ENCODE measurements at places on chromosomes 7 and 10. TPM values are rescaled to one million over a fixed set of nuclear protein-coding genes. Genes with fewer than 3 reads are reported as not detected.
A peak's percentile ranks its signal among the peaks of the same experiment; 100 is the strongest.

DNA sequence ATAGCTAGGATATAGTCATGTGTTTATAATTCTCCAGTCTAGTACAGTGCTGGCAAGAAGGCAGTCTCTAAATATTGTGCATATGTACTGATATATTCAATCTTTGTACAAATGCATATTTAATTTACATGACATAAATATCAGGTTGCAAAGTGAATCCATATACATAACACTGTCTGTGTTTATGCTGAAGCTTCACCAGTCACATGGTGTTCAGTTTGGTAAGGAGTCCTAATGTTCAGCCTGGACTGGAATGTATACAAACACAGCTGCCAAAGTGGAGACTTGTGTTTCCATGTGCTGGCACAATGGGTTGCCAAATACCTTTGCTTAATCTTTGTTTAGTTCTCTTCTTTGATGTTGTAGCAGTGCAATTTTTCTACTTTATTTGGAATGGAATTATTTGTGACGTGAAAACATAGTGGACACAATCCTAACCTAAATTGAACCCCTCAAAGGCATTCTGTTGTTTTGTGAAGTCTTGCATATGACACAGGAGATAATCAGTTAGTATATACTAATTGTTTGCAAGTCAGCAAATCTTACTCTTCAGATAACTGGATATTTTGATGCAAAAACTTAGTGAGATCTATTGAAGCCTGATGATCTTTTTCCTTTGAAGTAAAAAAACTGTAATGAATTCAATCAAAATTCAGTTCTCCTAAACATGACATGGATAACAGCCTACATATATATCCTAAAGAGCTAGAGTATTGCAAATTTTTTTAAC lies 17.3 kb upstream of the ARL4A start:
- no peak overlapping the region for H3K4me3 ChIP-seq
- H3K27me3 ChIP-seq: no peaks in the 10 kb centered on the region

GRCh38 chr7:1511444-1512422 lies 7.5 kb upstream of the INTS1 start:
- no peaks in the 10 kb centered on the region for H3K4me1 ChIP-seq
- H3K27me3 ChIP-seq: no peaks in the 10 kb centered on the region
- no peak overlapping the region for H3K27ac ChIP-seq
- no peak overlapping the region for H3K4me3 ChIP-seq
- no peaks in the 10 kb centered on the region for H3K36me3 ChIP-seq

DNA sequence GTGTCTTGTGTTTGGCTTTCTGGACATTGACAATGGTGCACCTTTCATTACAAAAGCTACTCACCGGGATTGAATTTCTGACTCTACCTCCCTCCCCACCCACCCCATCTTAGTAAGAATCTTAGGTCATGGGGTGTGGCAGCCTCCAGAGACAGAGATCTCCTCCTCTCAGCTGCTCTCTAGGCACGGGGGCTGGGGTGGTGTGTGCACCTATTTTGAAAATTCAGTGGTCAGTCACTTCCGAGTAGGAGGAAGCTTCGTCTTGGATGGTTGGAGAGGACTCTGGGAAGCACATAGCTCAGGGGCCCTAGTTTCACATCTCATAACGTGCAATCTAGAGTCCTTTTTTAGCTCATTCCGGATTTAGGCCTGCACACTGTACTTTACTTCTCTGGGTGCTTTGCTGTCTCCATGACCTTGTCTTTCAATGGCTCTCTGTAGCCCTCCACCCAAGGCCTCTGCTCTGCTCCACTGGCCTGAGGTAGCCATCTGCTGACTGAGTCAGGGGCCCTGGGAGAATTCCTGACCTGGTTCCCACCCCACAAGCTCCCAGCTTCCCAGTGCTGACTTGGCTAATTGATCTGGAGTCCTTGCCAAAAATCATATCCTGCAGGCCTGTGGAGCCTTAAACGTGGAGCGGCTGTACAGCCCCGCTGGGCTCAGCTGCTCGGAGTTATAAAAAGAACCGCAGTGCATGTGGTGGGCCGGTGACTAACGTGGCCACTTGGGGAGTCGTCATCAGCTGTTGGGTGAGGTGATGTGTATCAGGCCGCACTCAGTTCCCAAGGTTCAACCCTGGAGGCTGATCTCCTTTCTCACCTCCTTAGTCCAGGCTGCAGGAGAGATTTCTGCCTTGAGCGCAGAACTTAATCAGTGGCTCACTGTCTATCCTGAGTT lies 19.3 kb upstream of the ADAMTS14 start:
- no peak for DNase-seq
- no peaks in the 10 kb centered on the region for H3K27me3 ChIP-seq
- H3K36me3 ChIP-seq: no peaks in the 10 kb centered on the region
- H3K27ac ChIP-seq: no peak overlapping the region
- no peaks in the 10 kb centered on the region for H3K4me1 ChIP-seq
- H3K4me3 ChIP-seq: no peak overlapping the region

GRCh38 chr10:84308481-84309304 lies 19.7 kb upstream of the CCSER2 start:
- H3K4me1 ChIP-seq: no peaks in the 10 kb centered on the region
- no peaks in the 10 kb centered on the region for H3K36me3 ChIP-seq
- no peaks in the 10 kb centered on the region for H3K27me3 ChIP-seq
- no peak overlapping the region for H3K4me3 ChIP-seq
- no peak for DNase-seq
- no peak overlapping the region for H3K27ac ChIP-seq

DNA sequence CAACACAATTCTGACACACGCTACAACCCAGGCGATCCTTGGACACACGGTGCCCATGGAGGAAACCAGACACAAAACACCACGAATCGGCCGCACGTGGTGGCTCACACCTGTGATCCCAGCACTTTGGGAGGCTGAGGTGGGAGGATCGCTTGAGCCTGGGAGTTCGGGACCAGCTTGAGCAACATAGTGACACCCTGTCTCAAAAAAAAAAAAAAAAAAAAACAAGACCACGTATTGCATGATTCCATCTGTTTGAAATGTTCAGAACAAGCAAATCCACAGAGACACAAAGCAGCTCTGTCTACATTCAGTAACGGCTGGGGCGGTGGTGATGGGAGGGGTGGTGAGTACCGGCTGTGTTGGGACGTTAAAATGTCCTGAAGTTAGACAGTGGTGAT lies 25.2 kb downstream of the ADAP1 start:
- no peak overlapping the region for H3K27ac ChIP-seq
- peak; percentile 41 for DNase-seq
- no peaks in the 10 kb centered on the region for H3K36me3 ChIP-seq
- no peaks in the 10 kb centered on the region for H3K4me1 ChIP-seq
- no peaks in the 10 kb centered on the region for H3K27me3 ChIP-seq
- no peak overlapping the region for H3K4me3 ChIP-seq

DNA sequence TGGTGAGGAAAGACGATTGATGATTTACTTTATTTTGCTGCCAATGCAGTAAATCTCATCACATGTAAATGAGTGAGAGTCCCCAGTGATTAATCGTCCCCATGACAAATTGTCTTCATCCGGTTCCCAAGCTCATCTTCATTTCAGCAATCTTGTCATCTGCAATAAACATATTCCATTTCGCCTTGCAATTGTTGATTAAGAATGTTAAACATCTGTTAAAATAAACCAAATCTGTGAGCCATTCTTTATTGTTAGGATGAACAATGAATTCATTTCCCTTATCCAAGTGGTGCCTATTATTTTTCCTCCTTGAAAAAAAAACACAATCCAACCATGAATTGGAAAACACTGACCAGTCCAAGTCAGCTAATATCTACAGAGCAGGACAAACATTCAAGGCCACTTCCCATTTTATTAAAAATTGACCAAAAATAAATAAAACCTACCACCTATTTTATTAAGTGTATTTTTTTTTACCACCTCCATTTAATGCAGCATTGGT lies 36.5 kb downstream of the NPS start:
- no peak overlapping the region for H3K27ac ChIP-seq
- no peak overlapping the region for H3K4me3 ChIP-seq
- no peaks in the 10 kb centered on the region for H3K36me3 ChIP-seq
- no peaks in the 10 kb centered on the region for H3K4me1 ChIP-seq
- no peak for DNase-seq

- H3K27ac ChIP-seq: no peak overlapping the region
- H3K36me3 ChIP-seq: no peaks in the 10 kb centered on the region
- DNase-seq: no peak
- no peaks in the 10 kb centered on the region for H3K27me3 ChIP-seq
Observed at GRCh38 chr10:21311426-21311825, 214.1 kb downstream of the SKIDA1 start.

DNA sequence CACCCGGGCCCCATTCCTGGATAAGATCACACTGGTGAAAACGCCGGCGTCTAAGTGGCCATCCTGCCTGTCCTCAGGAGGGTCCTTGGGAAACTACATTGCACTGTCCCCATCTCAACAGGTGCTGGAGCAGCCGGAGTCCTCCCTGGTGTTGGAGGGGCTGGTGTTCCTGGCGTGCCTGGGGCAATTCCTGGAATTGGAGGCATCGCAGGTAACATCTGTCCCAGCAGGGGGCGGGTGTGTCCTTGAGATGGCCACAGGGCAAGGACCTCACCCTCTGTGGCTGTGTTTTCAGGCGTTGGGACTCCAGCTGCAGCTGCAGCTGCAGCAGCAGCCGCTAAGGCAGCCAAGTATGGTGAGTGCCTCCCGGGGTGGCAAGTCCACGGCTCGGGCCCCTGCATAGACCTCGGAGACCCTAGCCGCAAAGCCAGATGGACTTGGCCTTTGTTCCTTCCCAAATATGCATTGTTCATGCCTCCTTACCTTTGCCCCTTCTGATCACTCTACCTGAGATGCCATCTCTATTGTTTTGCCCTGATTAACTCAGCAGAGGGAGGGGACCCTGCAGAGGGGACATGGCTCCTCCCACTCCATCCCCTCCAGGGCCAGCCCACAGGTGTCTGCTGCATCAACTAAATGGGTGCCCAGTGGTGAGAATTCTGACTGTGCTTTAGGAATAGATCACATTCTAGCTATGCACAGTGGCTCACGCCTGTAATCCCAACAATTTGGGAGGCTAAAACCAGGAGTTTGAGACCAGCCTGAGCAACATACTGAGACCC lies 23.8 kb downstream of the ELN start:
- no peaks in the 10 kb centered on the region for H3K4me1 ChIP-seq
- H3K27ac ChIP-seq: no peak overlapping the region
- H3K27me3 ChIP-seq: no peaks in the 10 kb centered on the region
- no peak overlapping the region for H3K4me3 ChIP-seq

- H3K27ac ChIP-seq: no peak overlapping the region
- no peaks in the 10 kb centered on the region for H3K36me3 ChIP-seq
- H3K4me3 ChIP-seq: no peak overlapping the region
Observed at GRCh38 chr7:34973400-34973760, 63.9 kb downstream of the DPY19L1 start.

DNA sequence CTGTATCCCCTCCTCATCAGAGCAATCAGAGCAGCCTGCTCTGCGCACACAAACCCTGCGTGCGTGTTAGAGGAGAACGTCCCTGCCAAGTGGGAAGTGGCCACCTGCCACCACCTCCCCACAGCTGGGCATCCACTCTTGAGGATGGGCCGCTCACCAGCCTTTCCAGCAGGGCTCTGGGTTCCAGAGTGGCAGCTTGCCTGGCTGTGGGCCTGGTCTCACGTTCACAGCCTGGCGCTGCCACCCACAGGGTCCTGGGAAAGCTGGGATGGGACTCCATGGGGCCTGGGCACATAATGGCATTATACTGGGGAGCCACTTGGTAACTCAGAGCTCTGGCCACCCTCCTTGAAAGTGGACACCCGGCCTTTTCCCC lies 151.1 kb upstream of the PPP2R2D start:
- H3K27me3 ChIP-seq: no peaks in the 10 kb centered on the region
- H3K4me1 ChIP-seq: no peaks in the 10 kb centered on the region
- DNase-seq: peak; percentile 32
- H3K27ac ChIP-seq: no peak overlapping the region
- H3K36me3 ChIP-seq: no peaks in the 10 kb centered on the region
- no peak overlapping the region for H3K4me3 ChIP-seq

DNA sequence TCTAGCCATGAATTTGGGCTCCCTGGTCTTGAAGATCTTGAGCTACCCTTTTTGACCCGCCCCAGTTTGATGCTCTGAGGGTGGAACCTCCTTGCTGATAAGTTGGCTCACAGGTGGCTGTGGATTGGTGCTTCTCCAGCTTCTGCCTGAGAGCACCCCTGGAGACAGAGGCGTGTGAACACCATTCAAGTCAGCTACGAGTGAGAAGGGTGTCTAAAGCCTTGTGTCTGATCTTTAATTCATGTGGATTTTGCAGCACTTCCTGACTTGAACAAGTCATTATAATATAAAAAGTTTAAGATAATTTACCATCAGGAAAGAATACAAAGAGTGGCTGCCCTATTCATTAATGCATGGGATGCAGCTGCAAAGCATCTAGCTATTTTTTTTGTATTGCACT lies 37.7 kb upstream of the GOLGA7B start:
- no peaks in the 10 kb centered on the region for H3K36me3 ChIP-seq
- no peak overlapping the region for H3K4me3 ChIP-seq
- DNase-seq: no peak
- H3K4me1 ChIP-seq: no peaks in the 10 kb centered on the region

GRCh38 chr7:96887426-96887825 lies 117.9 kb upstream of the DLX6 start:
- no peak overlapping the region for H3K4me3 ChIP-seq
- no peaks in the 10 kb centered on the region for H3K4me1 ChIP-seq
- H3K36me3 ChIP-seq: no peaks in the 10 kb centered on the region
- no peak overlapping the region for H3K27ac ChIP-seq
- DNase-seq: no peak

DNA sequence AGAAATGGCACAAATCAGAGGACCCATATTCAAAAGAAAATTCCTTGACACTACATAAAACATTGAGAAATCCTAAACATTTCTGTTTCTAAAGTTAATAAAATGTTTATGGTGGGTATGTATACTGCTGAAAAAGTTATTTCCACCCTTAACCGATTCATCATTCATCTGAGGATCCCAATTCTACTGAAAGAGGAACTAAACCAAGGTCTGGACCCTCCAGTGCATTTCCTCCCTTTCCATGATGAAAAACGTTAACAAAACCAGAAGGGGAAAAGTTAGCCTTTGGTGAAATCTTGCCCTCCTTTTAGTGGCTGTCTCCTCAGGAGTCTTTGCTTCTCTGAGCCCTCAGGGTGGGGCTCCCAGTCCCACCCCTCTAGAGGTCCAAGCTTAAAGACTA lies 144.5 kb upstream of the ASAH2 start:
- no peak overlapping the region for H3K4me3 ChIP-seq
- DNase-seq: no peak
- H3K4me1 ChIP-seq: peaks cover 50% of the 10 kb centered on the region
- no peaks in the 10 kb centered on the region for H3K27me3 ChIP-seq
- peak overlapping the region; percentile 86 for H3K27ac ChIP-seq

PAPSS2 gene
- 104 TPM for total RNA-seq

LRRD1 gene
- not detected for total RNA-seq

PSD gene
- 0.18 TPM for total RNA-seq

ZNF727 gene
- 0.27 TPM for total RNA-seq

CYP26C1 gene
- not detected for total RNA-seq
